Cardiac ventricle fibroblast (primary cell): ENCODE measurements at places on chromosomes 1 and 21. TPM values are rescaled to one million over a fixed set of nuclear protein-coding genes. Genes with fewer than 3 reads are reported as not detected.

CDC42BPA gene
- total RNA-seq, result 18.0 and 23.2 TPM in 2 replicates

ANKRD34A gene
- 0.39 and 0.75 TPM in 2 replicates for total RNA-seq

RXFP4 gene
- total RNA-seq, result not detected in 2 replicates

AADACL3 gene
- not detected in 2 replicates for total RNA-seq

PTPN22 gene
- total RNA-seq, result 0.06 and 0.34 TPM in 2 replicates

ITLN2 gene
- not detected in 2 replicates for total RNA-seq

TCEA3 gene
- 4.1 and 6.0 TPM in 2 replicates for total RNA-seq

NMNAT2 gene
- total RNA-seq, result 7.9 and 8.0 TPM in 2 replicates

HRNR gene
- not detected in 2 replicates for total RNA-seq

MTMR11 gene
- total RNA-seq, result 3.9 and 7.3 TPM in 2 replicates

SPATA6 gene
- total RNA-seq, result 10.0 and 15.3 TPM in 2 replicates

DUSP12 gene
- 14.6 and 21.6 TPM in 2 replicates for total RNA-seq

SZT2 gene
- total RNA-seq, result 14.7 and 17.2 TPM in 2 replicates

ZNF648 gene
- total RNA-seq, result not detected in 2 replicates
